ENCODE measurements at places on chromosomes 11 and 22.

DNA sequence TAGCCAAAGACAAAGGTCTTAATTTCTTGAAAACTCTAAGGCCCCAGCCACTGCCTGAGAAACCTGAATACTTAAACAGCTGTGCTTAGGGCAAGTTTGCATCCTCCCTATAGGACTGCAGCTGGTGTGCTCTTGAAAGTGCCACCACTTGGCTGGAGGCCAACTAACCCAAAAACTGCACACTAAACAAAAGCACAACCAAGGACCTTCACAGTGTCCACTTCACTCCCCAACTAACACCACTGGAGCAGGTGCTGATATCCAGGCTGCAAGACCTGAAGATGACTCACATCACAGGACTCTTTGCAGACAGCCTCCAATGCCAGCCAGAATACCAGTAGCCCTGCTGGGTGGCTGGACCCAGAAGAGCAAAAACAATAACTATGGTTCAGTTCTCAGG lies 357.7 kb upstream of the ARHGAP42 start:
- no peak for DNase-seq

DNA sequence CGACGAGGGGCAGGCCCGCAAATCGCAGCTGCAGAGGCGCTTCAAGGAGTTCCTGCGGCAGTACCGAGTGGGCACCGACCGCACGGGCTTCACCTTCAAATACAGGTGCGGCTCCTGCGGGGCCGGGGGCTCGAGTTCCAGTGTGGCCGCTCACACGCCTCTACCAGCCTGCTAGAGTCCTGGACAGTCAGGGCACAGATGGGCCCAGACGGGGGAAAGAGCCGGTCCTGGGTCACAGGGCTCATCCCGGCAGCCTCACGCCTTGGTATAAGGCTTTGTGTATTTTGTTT lies 506 bp downstream of the MCM5 start:
- no peak for DNase-seq

- DNase-seq, result no peak
Measured at GRCh38 chr11:47306484-47306844, 36.5 kb downstream of the MADD start.

DNA sequence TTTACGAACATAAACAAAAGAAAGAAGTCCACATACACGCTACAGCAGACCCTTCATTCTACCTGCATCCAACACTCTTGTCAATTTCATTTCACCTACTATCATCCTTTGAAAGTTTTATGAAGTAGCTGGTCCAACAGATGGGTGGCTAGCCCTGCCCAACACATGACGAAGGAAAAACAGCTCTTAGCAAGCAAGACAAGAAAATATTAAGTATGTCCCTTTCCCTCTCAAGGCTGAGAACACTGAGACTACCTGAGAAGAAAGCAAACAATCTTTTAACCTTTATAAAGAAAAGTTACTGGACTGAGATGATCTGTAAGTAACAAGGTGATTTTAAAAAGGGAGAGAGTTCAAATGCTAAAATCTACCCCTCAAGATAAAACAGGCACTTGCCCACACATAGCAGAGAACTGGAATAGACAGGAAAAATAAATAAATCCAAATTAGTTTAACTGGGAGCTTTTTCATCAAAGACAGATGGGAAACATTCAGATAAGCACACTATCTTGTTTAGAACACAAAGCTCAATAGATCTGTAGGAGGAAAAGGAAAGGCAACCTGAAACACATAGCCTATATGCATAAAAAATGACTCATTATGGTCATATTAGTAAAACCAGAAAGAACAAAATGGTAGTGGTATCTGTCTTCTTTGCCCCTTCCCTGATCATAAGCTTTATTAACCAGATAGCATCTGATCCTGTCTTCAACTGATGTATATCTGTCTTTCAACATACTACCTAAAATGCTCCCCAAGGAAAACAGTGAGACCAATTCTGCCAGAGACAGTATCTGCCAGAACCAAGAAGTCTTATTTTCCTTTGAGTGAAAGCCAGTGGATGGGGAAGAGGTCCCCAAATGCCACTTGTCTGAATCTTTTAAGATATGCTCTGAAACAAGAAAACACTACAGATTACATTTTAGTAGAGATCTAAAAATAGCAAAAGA lies 104.3 kb downstream of the MRTFA start:
- DNase-seq, result peak; percentile 40

DNA sequence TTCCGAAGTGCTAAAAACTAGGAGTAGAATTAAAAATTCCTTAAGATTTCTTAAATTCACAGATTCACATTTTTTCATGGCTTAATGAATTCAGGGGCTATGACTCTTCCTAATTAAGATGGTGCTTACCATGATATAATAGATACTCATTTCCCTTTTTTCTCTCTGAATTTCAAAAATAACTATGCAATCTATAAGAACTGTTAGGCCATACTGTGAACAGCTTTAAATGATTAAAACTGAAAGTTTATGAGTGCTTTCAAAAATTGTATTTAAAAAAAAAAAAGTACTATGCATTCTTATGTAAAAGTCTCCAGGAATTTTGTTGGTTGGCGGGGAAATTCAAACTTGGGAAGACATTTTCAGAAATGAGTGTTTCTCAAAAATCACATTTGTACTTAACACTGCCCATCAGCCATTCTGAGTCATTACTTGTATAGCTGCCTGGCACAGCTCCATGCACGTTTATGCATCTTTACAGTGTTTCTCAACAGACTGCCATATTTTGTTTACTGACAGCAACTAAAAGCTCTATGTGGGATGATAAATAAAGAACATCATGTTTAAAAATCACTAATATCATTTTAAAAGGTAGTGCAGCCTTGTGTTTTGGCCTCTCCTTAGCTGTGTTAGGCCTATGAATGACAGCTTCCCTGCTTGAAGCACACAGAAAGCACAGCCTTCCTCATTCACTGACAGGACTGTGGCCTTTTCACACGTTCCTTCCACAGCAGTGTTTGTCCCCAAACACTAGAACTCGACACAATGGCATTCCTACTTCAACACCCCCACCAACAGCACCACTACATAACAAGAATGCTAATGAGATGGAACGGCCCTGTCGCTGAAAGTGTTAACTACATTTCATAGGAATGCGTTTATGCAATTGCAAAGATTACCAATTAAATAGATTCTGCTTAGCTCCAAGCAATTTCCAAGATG lies 131.4 kb downstream of the DCDC1 start:
- peak; percentile 3 for DNase-seq

- DNase-seq, result no peak
Measured at GRCh38 chr11:44445500-44446365, 119.7 kb upstream of the CD82 start.

GRCh38 chr11:26522912-26523610 lies 49.0 kb downstream of the MUC15 start:
- peak; percentile 29 for DNase-seq

GRCh38 chr11:2177076-2177475 lies 5.5 kb upstream of the TH start:
- no peak for DNase-seq

DNA sequence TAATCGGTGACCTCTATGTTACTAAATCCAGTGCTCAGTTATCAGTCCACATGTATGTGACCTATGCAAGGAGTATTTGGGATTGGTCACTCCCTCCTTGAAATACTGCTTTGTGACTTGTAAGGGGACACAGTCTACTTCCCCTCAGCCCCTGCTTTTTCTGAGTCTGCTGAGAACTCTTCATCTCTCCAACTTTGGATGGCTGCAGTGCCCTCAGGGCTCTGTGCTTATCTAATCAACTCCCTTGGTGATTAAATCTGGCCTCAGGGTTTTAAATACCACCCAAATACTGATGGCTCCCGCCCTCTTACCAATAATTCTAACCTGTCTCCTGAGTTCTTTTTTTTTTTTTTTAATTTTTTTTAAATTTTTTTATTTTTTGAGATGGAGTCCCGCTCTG lies 40.2 kb downstream of the FAM118A start:
- DNase-seq, result no peak

DNA sequence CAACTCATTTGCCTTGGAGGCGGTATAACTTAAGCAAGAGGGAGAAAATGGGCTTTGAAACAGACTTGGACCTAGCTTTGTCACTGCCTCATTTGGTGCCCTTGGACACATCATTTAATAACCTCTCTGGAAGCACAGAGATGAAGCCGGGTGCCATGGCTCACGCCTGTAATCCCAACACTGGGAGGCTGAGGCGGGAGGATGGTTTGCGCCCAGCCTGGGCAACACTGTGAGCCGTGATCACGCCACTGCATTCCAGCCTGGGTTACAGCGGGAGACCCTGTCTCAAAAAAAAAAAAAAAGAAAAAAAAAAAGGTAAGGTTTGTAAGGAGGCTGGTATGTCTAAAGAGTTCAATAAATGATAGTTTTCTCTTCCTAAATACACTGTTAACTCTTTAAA lies 806 bp downstream of the COA4 start:
- peak; percentile 15 for DNase-seq

GRCh38 chr11:33819278-33820035 lies 45.1 kb upstream of the FBXO3 start:
- DNase-seq, result no peak

- DNase-seq, result no peak
Measured at GRCh38 chr22:47588578-47588960, 826.1 kb downstream of the TBC1D22A start.

DNA sequence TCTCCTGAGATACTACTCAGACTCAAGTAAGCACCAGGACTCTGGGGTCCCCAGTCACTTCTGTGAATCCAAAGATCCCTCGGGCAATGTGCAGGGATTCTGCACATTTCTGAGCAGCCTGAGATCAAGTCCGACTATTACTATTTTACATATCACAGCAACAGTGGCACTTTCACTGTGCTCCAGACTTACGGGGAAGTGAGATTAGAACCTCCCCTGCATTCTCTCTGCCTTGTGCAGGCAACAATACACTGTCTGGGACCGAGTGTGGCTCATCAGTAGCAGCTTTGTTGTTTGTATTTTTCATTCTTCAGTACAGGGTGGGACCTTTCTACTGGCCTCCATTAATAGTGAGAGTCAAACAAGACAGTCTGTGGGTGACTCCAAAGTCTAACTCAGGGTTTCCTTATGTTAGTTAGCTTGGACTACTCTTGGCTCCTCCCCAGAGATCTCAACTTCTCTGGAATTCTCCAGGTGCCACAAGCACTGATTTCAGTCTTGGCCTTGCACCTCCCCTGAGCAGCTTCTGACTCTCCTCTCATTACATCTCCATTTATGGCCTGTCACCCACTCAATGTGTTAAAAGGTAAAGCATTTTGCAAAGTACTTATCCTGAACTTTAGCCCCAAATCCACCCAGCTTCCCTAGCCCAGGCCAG lies 76.2 kb upstream of the TOP3B start:
- DNase-seq, result no peak

- no peak for DNase-seq
Measured at GRCh38 chr11:21635394-21636145, 557.3 kb upstream of the ANO5 start.

DNA sequence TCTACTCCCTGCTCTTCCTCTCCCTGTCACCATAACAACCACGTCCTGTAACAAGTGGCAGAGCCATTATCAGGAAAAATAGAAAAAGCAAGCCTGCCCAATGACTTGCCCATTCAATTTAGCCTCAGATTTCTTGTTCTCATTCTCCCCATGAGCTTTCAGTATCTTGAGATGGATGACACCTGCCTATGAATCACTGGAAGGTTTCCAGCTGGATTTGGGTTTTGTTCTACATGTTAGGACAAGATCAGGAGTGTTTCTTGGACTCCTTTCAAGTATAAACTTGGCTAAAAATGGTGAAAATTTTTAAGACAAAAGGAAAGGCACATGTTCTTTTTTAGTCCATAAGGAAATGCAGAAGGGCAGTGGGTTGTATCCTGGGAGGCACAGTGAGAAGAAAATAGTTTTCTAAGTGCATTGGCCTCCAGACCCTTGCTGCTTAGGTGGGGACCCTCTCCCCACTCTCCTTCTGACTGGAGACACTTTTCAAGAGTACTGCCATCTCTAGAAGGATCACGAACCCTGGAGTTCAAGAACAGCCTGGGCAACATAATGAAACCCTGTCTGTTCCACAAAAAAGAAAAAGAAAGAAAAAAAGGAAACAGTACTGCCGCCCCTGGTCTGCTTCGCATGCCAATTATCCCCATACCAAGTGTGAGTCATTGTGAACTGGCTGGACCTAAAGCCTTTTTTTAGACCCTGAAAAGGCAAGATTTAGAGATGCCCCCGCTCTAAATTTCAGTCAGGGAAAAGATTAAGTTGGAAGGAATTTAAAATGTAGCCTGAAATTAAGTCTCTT lies 51.0 kb downstream of the MTNR1B start:
- peak; percentile 77 for DNase-seq

DNA sequence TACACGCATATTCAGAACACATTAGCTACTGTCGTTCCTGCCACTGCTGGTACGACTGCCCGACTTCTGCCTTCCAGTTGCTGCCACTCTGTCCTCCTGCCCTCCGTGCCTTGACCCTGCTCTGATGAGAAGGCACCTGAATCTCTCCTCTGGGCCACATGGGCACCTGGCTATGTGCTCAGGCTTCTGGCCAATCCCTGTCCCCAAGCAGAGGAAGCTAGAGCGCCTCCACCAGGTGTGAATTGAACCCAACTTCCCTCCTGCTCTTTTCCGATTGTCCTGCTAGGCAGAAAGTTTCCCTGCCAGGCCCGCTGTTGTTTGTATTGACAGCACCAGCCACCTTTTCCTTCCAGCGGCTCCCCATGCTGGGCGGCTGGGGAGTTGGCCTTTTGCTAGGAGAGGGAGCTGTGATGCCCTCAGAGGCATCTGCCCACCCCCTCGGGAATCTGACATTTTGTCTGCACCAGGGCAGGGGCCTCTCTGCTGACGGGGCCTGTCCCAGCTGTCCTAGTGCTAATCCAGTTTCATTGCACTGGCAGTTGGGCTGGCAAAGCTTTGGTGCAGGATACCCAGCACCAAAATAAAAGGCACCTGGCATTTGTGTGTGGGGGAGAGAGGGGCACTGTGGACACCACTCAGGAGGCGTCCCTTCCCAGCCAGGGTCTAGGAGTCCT lies 118.0 kb downstream of the GRIK4 start:
- DNase-seq, result no peak

- no peak for DNase-seq
Measured at GRCh38 chr22:44247923-44248892, 64.5 kb downstream of the SHISAL1 start.

GRCh38 chr22:19479355-19480172 lies at the start of gene CDC45:
Gene CDC45, plus strand, starts transcription at chr22:19479920. Its CDS starts 49 bp downstream, at chr22:19479969.
- DNase-seq, result peak; percentile 99

DNA sequence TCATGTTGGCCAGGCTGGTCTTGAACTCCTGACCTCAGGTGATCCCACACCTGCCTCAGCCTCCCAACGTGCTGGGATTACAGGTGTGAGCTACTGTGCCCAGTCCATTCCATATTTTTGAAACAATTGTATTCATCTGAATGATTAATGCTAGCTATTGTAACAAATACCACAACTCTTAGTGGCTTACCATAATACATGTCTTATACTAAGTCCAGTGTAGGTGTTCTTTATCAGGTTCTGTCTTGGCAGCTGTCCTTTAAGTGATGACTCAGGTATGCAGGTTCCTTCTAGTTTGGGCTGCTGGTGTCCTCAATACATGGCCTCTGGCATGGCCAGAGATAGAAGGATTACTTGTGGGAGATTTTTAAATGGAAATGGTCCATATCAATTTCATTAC lies 39.0 kb downstream of the UVRAG start:
- DNase-seq, result no peak

GRCh38 chr11:73597336-73597955 lies 466 bp downstream of the FAM168A start:
- DNase-seq, result no peak
